ENCODE measurements at places on chromosomes 7 and 10.
A peak's percentile ranks its signal among the peaks of the same experiment; 100 is the strongest.

DNA sequence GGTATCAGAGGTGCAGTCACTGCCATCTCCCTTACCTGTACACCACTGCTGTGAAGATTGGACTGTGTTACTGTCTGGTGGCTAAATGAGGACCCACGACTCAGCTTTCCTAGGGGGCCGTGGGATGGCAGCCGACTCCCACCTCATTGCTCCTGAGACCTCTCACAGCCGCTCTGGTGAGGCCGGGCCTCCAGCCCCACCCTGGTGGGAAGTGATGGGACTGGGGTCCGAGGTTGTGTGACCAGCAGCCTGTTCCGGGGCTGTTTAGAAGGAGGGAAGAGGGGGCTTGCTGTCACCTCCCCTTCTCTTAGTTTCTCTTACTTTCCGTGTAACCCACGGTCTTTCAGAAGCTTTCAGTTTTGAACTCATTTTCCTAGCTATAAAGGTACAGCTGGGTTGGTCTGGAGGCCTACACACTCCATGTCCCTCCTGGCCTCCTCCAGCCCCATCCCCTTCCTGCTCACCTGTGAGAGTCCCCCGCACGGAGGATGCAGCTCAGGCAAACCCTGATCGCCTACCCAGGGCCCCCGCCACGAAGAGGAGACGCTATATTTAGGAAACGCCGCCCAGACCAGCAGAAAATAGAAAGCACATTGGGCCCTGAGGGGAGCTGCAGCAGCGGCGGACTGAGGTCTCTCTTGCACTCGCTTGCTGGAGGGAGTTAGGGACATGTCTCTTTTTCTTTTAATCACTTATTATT lies 4.6 kb downstream of the EMX2 start:
- no peak for DNase-seq

DNA sequence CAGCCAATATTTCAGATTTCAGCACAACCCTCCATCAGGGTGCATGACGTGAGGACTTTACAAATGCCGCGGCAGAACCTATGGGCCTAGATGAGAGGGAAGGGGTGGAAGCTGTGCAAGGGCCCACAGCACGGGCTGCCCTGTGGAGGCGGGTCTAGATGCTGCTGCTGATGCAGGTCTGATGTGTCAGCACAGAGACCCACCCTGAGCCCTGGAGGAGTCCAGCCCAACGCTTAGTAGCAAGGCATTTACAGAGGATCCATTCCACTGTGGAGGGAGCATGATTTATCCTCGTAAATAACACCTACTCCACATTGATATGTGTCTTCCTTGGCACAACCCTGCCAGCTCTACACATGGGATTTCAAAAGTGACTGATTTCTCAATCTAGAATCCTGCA lies 48.5 kb downstream of the MYL10 start:
- no peak for DNase-seq

DNA sequence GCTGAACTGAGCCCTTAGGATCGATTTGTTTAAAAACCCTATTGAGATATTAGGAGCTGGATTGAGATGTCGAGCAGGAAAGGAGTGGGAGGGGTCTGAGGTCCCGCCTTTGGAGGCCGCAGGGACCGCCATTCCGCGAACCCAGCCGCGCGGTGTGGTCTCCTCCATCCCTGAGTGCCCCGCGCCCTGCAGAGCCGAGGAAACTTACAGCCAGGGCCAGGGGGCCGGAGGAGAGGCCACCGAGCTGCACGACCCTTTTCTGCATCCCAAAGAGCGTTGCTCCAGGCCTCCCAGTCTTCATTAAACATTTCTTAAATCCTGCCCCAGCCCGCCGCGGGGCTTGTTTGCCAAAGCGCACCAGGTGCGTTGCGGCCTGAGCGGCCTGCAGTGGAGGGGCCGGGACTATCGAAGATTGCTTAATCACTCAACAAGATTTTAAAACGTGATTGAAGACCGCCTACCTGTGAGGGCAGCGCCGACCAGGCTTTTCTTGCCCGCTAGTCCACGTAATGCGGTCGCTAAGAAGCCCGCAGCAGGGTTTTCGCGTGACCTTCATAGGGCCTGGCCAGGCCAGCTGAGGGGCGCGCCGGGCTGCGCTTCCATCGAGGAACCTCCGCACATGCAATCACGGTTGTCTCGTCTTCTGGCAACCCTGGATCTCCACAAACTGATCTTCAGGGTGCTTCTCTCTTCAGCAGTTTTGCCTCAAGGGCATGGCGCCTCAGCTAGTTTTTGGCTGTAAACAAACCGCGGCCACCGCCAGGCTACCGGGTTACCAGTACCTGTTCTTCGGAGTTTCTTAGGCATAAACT lies 2.0 kb upstream of the CTBP2 start:
- DNase-seq = no peak

DNA sequence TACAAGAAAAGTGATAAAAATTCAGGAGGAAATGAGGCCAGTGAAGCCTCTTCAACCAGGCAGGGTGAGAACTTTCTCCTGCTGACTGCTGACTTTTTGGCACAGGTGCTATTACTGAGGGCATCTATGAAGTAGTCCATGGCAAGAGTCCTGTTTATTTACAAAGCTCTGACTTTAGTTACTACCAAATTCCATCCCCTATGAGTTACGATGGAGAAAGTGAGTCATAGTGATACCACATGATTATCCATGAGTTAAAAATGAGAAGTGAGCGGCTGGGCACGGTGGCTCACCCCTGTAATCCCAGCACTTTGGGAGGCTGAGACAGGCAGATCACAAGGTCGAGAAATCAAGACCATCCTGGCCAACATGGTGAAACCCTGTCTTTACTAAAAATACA lies 19.9 kb downstream of the CCDC3 start:
- peak; percentile 58 for DNase-seq

GRCh38 chr10:111874576-111874975 lies 309.0 kb downstream of the GPAM start:
- no peak for DNase-seq

GRCh38 chr7:2198760-2199159 lies 34.0 kb downstream of the MAD1L1 start:
- no peak for DNase-seq

- no peak for DNase-seq
Observed at GRCh38 chr10:79053481-79054202, 15.1 kb upstream of the ZMIZ1 start.

- DNase-seq = peak; percentile 69
Observed at GRCh38 chr7:56009695-56010094, 41.5 kb downstream of the PSPH start.

GRCh38 chr7:135158141-135158655 lies 10.3 kb downstream of the TMEM140 start:
- no peak for DNase-seq

DNA sequence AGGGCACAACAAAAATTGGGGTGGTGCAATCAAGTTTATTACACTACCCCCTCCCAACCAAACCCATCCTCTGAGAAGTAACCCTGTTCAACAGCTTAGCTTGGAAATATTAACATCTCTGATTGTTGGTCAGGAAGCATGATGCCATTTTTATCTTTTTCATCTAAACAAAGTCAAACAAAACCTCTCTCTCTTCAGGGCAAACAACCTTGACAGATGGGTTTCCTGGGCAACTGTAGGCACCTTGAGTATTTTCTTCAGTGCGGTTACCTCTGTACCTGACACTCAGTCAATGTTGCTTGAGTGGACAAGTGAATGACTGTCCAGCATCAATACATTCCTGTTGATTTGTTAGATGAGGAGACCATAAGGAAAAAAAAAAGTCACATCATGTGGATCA lies 183.6 kb downstream of the NRP1 start:
- DNase-seq = no peak

DNA sequence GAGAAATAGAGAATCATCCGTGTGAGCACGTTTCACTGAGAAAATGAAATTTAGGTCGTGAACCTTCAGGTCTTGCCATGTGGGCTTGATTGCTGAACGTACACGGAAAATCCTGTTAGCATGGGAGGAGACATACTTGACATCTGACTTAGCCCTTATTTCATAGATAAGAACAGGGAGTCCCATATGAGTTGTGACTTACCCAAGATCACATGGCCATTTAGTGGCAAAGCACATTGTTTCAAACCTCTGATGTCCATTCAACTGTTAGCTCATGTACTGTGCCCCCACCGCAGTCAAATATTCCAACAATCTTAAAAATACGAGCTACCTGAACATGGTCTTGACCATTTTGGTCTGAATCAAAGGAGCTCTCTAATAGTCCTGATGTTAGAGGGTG lies 411.2 kb upstream of the FZD8 start:
- no peak for DNase-seq

DNA sequence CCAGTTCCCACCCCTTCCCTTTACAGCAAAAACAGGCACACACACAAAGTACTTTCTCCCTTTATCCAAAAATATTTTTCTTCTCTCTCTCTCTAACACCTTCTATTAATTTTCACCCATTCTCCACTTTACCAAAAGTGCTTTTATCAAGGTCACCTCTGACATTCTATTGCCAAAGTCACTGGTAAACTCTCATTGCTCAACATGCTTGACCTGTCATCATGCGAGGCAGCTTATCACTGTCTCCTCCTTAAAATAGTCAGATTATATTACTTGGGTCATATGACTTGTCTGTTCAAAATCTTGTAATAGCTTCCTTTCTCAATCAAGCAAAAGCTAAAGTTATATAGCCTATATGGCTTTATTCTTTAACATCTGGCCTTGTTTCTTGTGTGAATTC lies 28.6 kb downstream of the MACC1 start:
- DNase-seq = no peak

DNA sequence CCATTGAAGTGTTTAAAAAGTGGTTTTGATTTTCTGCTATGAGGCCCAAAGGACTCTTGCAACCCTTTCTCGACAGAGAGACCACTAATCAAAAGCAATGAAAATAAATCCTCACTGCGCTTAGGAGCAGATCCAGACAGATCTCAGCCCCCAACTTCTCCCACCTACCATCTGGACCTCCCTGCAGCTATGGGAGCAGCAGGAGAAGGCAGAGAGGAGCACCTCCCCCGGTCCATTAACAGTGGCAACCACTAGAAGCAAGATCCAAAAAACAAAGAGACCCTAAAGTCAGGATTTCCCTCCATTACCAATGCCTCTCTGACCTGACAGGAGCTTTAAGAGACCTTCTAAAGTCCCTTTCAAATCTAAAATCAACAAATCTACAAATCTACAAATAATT lies 99.0 kb upstream of the LSM8 start:
- DNase-seq = no peak

- no peak for DNase-seq
Observed at GRCh38 chr7:5510426-5511045, 86.9 kb upstream of the TNRC18 start.

DNA sequence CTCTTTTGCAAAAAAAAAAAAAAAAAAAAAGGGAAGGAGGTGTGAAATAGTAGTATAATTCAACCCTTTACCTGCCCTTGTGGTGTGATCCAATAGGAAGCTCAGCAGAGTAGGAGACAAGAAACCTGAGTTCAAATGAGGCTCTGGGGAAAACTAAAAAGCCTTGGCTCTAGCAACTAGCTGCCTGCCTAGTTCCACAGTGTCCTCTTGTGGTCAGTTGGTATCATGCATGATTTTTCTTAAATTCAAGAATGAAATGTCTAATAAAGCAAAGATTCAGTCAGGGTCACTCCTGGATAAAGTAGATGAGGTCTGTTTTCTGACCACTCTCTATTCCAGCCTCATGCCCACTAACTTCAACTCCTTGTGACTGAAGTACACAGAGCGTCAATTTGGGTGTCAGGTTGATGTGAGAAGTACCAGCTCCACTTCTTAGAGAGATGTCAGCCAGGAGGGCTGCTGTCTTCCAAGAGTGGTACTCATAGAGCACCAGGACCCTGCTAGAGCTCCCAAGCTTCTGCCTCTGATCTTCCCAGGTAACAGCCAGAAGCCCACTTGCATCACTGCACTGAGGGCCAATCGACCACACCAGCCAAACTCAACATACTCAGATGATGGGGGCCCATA lies 10.5 kb downstream of the LSM5 start:
- DNase-seq = no peak

DNA sequence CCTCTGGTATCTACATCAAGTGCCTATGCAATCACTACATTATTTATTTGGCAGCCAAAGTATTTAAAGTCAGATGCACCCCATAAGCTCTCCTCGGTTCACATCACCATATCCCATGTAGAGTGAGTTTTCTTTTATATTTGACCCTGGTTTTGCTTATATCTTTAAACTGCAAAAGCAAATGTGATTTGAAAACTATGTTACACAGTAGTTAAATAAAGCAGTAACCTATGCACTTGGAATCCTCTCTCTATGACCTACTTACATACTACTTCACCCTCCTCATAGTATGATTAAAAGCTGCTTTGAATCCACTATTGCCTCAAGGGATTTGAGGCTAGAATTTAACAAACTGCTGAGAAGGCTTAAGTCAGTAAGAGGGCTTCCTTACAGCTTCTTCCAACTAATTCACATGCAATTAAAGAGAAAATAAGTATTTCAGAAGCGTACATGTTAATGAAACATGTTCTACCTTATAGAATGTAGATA lies 2.2 kb upstream of the CELF2 start:
- DNase-seq = no peak

DNA sequence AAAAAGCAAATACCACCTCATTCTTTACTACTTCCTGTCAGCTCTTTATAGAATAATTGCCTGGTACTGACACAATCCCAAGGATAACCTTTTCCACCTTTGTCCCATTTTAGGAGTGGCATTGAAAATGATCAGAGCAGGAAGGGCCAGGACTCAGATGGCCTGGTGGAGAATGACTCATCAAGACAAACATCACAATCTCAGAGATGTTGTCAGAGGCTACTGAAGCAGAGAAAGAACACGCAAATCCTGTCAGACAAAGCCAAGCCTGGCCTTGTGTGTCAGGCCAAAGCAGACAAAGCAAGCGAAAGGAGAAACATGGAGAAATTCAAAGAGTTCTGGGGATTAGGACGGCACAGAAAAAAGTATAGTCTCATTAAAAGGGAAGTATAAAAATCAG lies 40.9 kb downstream of the NSUN6 start:
- DNase-seq = peak; percentile 80

DNA sequence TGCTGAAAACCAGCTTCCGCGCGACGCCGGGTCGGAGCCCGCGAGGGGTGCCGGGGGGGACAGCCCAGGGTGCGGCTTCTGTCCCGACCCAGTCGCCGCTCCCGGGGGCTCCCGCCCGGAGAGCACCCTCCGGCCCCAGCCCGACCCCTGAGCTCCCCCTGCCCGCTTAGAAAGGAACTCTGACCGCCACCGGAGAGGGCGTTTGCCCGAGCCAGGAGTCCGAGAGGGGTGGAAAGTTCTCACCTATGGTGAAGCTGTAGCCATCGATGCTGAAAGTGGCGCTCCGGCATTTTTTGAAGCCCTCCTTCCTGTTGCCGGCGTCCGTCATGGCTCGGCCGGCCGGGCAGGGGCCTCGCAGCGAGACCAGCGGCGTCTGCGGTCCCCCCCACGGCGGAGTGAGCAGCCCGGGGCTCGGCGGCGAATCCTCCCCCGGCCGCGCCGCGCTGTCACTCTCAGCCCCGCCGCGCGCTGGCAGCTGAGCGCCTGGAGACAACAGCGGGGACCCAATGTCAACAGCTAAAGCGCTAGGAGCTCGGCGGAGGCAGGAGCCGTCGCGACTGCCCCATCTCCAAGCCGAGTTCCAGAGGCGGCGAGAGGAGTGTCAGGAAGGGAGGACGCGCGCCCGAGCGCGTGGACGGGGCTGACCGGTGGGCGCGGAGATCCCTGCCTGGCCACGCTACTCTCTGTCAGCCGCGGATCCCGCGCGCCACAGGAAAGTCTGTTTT lies 191.6 kb downstream of the LSM5 start:
- no peak for DNase-seq
